NCI-H345 (cell line): ENCODE measurements at places on chromosomes 5 and 9.

- DNase-seq: peak; percentile 18
Measured at GRCh38 chr9:116337015-116337414, 183.4 kb downstream of the PAPPA start.

DNA sequence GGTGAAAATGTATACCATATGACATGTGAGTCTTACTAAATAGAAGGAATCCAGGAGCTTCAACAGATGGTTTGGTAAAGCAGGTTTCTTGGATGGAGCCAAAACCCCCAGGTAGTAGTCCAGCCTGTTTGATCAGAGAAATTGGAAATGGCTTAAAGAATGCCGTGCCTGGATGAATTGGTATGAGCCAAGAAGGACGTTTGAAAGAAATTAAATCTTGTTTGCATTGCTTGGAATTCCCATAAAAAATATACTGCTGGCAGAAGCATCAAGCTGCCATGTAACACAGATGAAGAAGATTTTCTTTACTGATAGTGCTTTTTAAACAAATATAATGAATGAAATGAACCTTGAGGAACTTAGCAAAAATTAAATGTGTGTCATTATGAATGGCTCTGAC, 176.3 kb downstream of the NPR3 start:
- DNase-seq: no peak

GRCh38 chr9:127970401-127971313, 10.1 kb downstream of the EEIG1 start:
- DNase-seq: peak; percentile 96

DNA sequence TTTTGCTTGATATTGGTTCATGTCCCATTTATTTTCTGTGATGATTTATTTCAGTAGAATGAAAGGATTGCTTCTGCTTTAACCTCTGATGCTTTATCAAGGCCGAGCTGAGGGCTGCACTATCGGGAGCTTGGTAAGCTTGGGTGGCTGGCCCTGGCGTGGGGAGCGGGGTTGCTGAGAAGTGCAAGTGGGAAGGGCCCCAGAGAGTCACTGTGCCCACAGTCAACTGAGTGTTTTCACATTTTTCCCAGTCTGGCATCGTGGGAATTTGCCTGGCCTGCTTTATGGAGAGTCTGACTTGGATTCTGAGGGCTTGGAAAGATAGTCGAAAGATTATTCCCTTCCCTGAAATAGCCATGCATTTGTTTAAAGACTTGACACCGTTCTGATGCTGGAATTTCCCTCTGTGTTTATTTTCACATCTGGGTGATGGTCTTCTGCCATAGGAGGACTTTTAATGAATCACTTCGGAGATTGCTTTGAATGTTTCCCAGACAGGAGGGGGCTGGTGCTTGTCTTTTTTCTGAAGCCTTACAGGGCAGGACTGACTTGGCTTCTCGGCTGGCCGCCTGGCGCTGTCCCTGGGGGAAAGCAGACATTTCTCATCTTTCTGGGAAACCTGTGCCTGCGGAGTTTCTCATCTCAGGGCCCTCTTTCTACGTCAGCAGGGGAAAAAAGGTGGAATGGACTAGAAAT, 139.0 kb downstream of the BOD1 start:
- DNase-seq: no peak

GRCh38 chr9:71638627-71639026, 129.7 kb downstream of the CEMIP2 start:
- DNase-seq: no peak

GRCh38 chr5:73709536-73710129, 83.6 kb downstream of the ARHGEF28 start:
- DNase-seq: no peak

GRCh38 chr9:68953771-68954170, 60.1 kb downstream of the PRKACG start:
- no peak for DNase-seq

DNA sequence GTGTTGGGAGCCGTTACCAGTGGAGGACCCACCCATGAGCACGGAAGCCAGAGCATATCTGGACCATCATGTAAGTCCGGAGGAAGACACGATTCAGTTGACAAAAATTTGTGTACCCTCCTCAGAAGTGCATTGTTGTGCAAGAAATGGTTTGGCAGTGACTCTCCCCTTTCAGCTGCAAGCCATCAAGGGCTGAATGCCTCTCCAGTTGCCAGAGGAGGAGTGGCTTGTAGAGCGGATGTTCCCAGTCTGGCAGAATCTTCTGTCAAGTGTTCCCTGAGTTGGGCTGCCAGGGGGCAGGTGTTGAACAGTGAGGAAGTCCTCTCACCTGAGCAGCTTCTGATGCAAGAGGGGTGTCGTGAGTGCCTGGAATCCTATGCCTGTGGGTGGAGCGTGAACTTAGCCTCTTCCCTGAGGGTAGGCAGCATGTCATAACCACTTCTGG, 27.6 kb upstream of the CDKN2AIPNL start:
- peak; percentile 86 for DNase-seq

DNA sequence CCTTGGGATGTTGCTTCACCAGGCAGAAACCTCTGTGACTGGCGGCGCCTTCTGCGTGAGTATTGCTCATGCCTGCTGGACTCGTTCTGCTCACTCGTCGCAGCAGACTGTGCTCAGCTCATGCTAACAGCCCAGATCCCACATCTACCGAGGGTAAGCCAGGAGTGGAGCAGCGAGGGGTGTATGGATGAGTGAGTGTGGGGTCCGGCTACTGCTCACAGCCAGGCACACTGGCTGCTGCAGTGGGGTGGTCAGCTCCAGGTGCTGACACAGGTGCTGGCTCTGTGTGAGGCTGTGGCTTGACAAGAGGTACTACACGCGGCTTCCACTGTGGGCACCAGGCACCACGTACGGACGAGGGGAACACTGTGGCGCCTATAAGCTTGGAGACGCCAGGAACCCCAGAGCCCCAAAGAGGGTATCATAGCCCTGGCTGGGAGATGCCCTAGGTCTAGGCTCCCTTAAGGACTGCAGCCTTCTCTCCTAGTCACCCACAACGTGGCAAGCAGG, 47.7 kb upstream of the CDH12 start:
- no peak for DNase-seq

DNA sequence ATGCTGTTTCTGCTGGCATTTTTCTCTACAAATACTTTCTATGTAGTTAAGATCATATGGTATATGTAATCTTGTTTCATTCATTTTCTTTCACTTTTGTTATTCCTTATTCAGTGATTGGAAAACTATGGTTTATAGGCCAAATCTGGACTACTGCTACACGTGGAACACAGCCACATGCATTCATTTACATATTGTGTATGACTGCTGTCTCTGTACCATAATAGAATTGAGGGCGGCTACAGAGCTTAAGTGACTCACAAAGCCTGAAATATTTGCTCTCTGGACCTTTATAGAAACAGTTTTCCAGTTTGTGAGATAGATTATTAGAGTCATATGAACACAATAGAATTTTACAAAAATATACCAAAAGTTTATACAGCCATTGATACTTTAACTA, 133.6 kb upstream of the CDKN2B start:
- DNase-seq: no peak

- no peak for DNase-seq
Measured at GRCh38 chr5:6084836-6085235, 293.5 kb downstream of the MED10 start.

DNA sequence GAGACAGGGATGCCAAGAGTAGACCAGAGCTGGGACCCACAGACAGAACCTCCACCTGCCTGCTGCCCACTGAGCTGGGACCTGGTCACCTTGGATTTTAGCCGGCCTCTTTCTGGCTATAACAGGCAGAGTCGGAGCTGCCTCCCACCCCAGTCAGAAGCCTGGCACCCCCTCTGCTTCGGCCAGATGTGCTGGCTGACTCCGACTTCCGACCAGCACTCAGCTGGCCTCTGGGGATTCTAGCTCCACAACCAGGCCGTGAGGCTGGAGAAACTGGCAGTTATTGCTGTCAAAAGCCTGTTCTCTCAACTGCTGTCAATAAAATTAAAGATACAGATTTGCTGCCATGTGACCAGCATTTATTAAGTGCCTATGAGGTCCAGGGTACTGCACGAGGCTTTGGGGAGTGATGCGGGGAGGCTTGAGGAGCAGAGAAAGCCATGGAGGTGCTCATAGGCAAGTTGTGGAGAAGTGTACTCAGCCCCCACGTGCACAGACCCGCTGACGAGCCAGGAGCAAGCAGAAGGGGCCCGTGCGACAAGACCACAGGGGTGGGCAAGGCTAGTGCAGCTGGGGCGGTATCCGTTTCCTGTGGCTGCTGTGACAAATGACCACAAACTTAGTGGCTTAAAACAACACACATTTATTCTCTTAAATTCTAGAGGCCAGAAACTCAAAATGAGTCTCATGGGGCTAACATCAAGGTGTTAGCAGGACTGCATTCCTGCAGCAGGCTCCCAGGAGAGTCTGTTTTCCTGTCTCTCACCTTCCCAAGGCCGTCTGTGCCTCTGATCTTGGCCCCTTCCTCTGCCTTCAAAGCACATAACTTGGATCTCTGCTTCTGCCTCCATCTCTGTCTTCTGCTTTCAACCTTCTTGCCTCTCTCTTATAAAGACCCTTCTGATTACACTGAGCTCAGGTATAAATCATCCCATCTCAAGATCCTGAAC, 13.1 kb downstream of the GFI1B start:
- no peak for DNase-seq

- DNase-seq: no peak
Measured at GRCh38 chr9:18717759-18718158, 243.8 kb downstream of the ADAMTSL1 start.

- no peak for DNase-seq
Measured at GRCh38 chr5:74974451-74975091, 77.8 kb downstream of the GCNT4 start.

DNA sequence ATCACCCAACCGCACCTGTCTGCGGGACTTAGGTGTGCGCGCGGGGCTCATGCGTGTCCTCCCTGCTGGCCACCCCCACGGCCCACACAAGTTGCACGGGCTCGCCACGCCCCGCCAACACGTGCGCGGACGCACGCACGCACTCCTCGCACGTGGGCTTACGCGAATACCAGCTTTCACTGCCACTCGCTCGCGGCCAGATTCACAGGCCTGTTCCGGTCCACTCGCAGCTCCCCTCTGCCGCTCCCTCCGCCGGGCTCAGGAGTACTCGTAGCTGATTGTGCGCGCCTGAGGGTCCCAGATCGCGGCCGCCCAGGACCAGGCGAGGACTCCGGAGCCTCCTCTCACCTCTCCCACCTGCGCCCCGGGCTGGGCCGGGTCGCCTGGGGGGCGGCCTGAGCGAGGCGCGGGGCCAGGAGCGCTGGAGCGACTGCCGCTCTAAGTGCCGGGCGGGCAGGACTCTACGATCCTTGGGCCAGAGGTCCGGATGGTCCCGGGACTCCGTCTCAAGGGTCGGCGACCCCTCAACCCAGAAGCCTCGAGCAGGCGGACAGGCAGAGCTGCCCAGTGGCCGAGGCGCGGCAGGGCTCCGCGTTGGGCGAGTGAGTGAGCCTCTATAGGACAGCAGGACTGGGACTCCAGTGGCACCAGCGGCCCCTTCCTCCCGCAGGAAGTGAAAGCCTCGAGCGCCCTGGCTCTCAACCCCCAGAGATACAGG, 3.4 kb downstream of the PCDHGC5 start:
- no peak for DNase-seq

- no peak for DNase-seq
Measured at GRCh38 chr5:150444770-150445169, 4.8 kb downstream of the RPS14 start.

DNA sequence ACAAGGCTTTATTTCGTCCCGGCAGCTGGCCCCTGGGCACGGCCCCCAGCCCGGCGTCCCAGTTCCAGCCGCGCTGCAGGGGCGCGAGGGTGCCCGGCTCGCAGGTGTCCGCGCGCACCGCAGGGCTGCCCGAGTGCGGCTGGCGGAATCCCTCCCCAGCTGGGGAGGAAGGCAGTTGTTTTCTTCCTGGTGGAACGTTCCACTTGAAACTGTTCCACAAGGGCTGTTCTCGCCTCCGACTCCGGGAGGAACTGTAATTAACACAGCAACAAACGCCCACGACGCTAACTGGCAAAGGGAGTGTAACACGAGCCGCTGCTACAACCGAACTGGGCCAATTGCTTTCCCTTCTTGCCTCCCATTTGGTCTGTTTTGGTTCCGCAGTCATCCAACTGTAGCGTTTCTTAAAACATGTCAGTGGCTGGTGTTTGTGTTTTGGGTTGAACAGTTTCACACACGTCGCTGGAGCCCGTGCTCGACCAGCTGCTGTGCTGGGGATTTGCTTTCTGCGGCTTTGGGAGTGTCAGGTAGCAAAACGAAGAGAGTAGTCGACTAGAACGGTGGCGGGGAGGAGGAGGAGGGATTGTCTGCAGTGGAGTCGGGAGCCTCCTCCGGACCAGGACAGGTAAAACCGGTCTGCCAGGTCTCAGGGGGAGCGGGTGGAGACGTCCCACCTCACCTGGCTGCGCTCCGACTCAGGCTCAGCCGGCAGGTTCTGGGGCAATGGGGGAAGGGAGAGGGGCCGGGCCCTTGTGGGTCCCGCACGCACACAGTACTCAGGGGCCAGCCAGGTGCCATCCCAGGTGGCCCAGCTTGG, 131.6 kb upstream of the NIPBL start:
- peak; percentile 89 for DNase-seq

- no peak for DNase-seq
Measured at GRCh38 chr9:92492781-92493401, 10.6 kb upstream of the ASPN start.

- peak; percentile 69 for DNase-seq
Measured at GRCh38 chr5:126869005-126869451, 92.1 kb downstream of the LMNB1 start.

GRCh38 chr9:25472085-25472607, 206.1 kb downstream of the TUSC1 start:
- no peak for DNase-seq

GRCh38 chr5:59621477-59621876, 272.0 kb downstream of the PDE4D start:
- DNase-seq: no peak

GRCh38 chr5:57745700-57746651, 263.4 kb upstream of the ACTBL2 start:
- DNase-seq: no peak

- no peak for DNase-seq
Measured at GRCh38 chr5:141729387-141730006, 47.5 kb upstream of the ARAP3 start.

GRCh38 chr9:3329361-3329760, 196.4 kb downstream of the RFX3 start:
- DNase-seq: no peak

- no peak for DNase-seq
Measured at GRCh38 chr9:83299094-83299493, 236.2 kb upstream of the RASEF start.

DNA sequence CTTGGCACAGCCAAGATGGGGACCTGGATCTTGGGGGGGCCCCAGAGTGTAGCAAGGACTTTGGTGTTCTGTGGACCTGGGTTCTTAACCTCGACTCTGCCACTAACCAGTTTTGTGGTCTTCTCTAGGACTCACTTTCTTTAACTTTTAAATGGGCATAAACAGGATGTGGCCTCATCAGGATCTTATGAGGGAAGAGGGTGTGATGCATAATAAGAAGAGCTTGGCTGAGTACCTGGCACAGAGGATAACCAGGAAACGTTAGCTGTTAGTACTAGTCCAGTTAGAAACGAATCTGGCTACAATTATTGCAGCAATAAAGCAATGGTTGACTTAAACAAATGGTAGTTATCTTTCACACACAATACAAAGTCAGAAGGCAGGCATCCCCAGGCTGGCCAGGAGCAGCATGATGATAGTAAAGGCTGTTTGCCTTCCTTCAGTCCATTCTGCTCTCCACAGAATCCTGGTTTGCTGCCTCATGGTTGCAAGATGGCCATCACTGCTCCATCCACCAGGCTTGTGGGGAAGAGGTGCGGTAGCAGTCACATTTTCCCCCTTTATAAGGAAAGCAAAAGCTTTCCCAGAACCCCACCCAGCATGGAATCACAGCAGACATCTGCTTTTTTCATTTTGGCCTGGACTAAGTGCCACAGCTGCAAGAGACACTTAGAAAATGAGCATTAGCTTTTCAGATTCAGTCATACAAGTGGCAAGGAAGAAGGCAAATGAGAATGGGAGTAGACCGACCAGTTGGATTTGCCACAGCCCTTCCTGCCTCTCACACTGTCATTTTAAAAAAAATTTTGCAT, 225.0 kb downstream of the AOPEP start:
- DNase-seq: no peak
